H9 (cell line): ENCODE measurements at places on chromosomes 5 and 9. TPM values are rescaled to one million over a fixed set of nuclear protein-coding genes. Genes with fewer than 3 reads are reported as not detected.
A peak's percentile ranks its signal among the peaks of the same experiment; 100 is the strongest.

Gene CDKN2B
- total RNA-seq: 0.13 and 0.48 TPM in 2 replicates

DNA sequence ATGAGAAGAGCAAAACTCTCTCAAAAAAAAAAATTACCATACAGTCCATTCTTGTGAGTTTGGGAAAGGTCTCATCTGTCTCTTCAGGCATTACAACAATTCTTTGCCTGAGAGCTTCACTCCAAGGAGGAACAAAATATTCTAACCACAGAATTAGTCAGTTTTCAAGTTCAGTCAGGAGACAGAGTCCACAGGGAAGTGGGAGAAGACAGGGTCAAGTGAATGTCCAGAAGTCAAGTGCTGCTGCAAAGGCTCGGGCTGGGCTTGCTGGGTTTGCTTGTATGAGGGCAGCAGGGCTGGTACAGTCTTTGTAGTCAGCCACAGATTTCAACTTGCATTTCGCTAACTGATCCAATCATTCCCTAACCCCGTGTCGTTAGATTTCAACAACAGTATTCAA is 17.6 kb upstream of the HEXB start:
- DNase-seq: no peak

DNA sequence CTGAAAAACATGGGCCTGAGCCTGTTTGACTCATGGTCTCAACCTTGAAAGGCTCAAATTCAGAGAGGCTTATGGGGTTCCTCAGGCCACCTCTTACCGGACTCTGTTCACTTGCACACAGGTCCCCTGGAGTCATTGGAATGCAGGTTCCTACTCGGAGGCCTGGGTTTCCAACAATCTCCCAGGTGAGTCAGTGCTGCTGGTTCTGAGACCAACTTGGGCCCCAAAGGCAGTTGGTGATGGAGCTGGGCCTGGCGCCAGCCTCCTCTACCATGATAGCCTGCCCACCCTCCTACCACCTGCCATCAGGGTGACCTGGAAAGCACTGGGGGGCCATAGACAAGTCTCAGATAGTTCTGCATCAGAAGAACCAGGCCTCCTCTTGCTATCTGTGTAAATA is 188.4 kb downstream of the RGS3 start:
- no peak for DNase-seq

Gene ROR2
- 2.7 TPM in 2 replicates for total RNA-seq

- DNase-seq: peak; percentile 83
Measured at GRCh38 chr9:121133104-121133816, 58.5 kb downstream of the CNTRL start.

Gene MRPL22
- total RNA-seq: 74.3 and 77.2 TPM in 2 replicates

Gene NOXA1
- total RNA-seq: 1.8 and 2.0 TPM in 2 replicates

- peak; percentile 45 for DNase-seq
Measured at GRCh38 chr9:95750725-95751519, 124.6 kb upstream of the ERCC6L2 start.

DNA sequence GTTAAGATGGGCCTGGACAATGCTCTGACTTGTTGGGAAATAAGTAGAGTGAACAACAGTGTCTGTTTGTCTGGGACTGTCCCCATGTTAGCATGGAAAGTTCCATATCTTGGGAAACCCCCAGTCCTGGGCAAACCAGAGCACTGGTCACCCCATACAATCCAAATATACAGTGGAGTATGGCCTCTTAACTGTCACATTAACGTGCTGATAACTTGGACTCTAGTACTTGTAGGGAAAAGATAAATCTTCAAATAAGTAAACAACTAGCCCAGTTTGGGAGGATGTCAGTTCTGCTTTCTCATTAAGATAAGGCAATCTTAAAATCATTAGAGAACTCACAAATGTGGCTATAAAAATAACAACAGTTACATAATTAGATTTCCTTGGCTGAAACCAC is 47.6 kb upstream of the JAK2 start:
- DNase-seq: no peak

DNA sequence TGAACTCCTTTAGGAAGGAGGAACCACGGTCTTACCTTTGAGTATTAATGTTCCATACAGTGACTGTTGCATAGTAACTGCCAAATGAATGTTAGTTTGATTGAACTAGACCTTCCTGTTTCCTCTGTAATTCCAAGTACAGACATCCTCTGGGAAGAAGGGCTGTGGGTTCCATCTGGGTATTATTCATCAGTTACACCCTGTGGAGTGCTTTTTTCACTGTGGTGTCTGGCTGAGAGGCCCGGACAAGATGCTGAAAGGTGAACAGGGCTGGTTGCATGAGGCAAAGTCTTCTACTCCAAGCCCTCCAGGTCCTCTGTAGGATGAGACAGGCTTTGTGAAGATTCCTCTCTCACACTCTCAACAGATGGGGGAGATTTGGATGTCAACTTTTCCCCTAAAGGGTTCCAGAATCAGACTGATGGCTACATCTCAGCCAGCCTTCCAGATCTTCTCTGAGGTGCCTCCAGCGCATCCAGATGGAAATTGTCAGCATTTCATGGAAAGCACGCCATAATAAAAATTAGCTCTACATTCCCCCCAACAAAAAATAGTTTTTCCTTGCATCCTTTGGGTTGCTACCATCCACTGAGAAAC is 230.9 kb downstream of the GAS1 start:
- no peak for DNase-seq

DNA sequence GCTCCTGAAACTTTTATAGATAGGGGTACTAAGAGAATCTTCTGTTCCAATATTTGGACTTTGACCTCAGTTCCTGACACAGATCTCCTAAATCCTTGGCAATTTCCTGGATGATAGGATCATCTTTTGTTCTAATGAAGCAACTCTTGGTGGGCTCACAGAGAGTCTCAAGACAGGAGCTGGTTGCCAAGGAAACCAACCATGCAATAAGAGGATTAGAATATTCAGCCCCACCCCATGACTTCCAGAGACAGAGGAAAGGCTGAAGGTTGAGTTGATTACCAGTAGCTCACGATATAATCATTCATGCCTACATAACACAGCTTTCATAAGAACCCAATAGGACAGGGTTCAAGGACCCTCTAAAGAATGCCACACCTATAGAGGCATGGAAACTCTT is 2050.2 kb upstream of the CDH6 start:
- no peak for DNase-seq

DNA sequence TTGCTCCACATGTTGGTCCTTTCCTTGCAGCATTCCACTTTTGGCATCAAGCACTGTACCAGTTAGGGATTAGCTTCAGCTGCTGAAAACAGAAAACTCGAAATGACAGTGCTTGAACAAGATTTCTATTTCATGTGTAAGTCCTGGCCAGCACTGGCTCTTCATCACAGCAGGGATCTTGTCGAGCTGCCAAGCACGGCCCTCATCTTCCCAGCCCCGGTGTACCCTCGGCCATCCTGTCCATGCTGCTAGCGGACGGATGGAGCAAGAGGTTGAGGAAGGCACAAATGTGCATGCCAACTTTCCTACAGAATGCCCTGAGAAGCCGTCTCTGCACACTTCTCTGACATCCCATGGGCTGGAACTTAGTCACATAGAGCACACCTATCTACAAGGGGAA is 130.6 kb downstream of the TENT4A start:
- DNase-seq: no peak

Gene TMEFF1
- total RNA-seq: 64.7 and 65.5 TPM in 2 replicates

- DNase-seq: no peak
Measured at GRCh38 chr5:96566833-96567587, 95.2 kb upstream of the CAST start.

Gene CDH18
- total RNA-seq: 0.61 TPM in 1 of 2 replicates, not detected in the other

DNA sequence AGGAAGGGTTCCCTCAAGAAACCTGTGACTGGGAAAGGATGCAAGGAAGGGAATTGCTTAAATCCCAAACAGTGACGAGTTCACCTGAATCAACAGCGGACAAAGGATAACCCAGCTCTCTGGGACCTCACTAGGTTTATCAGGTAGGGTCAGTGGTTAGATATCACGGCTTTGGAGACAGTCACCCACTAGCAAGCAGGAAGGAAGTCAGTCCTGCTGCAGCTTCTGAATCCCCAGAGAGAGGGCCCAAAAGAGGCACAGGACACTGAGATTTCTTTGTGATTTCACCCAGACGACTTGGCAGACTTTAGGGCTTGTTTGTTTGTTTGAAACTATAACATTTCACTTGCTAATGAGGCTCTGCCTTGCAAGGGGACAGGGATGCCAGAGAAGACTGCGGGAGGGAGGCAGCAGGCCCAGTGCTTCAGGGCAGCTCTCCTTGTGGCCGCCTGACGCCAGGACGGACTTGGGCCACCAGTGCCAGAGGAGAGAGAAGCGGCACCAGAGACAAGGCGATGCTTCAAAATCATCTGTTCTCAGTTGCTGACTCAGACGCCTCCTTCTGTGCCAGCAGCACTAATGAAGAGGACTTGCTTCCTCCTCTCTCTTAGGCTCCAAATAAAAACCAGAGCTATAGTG is 275.6 kb upstream of the SLC30A5 start:
- peak; percentile 83 for DNase-seq

DNA sequence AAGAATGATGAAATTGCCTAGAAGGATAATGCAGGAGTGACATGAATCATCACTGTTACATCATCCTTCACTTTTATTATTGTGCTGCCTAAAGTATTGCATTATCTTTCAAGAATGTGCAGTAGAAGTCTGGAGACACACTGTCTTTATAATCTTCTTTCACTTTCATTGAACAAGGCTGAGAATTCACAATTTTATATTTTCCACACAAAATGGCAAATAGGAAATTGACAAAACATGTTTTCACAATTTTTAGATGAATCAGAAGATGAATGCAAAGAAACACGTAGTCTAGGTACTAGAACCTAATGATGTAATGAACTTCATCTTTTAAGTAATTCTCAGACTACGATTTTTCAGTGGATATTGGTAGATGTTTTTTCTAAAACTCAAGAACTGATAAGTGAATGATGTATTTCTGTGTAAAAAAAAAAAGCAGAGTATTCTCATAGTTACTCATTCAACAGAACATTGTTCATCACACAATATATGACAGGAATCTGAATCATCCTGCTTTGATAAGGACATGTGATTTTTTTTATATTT is 131.5 kb upstream of the GRHPR start:
- DNase-seq: no peak

DNA sequence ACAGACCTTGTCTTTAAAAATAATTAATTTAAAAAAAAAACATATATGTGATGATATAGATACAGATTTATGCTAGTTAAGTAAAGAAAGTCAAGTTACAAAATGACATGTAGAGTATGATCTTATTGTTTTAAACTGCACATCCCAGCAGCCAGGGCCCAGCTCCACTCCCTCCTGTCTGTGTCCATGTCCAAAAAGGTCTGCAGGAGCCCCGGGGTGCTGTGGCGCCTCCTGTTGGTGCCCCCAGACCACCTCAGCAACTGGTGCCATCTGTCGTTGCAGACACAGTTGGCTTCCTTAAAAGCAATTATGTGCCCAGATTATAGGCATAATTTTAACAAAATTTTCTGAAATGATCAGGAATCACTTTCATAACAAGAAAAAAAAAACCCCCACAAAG is 33.3 kb downstream of the IPPK start:
- DNase-seq: peak; percentile 17

Gene PTGES
- 1.6 and 2.4 TPM in 2 replicates for total RNA-seq

GRCh38 chr9:75064307-75065025 is 23.5 kb downstream of the NMRK1 start:
- DNase-seq: no peak

DNA sequence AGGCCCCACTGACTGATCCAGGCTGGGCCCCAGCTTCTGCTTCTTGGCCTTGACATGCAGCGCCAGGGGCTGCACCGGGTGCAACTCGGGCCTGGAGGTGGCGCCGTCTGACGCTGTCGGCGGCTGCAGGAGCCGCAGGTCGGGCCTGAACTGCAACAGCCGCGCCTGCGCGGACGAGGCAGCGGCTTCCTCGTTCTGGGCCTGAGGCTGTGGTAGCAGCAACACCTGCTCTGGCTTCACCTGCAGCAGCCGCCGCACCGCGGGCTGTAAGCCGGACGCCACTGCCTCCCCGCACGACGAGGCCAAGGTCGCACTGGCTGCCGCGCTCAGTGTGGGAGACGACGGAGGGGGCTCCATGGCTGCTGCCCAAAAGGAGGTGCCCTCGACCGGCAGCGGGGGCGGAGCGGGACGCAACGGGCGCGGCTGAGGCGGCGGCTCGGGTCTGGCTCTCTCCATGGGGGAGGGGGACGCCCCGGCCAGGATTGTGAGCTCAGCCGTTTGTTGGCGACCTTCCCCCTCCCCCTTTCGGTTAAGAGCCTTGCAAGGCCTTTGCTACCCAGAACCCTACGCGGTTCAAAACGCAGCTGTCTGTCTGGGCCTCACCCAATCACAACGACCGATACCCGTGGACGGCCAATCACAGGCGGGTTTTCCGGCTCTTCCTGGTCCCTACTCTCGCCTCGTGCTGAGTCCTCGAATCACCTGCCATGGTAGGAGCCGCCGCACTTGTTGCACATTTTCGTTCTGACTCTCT is 438 bp downstream of the SOX30 start:
- peak; percentile 85 for DNase-seq

DNA sequence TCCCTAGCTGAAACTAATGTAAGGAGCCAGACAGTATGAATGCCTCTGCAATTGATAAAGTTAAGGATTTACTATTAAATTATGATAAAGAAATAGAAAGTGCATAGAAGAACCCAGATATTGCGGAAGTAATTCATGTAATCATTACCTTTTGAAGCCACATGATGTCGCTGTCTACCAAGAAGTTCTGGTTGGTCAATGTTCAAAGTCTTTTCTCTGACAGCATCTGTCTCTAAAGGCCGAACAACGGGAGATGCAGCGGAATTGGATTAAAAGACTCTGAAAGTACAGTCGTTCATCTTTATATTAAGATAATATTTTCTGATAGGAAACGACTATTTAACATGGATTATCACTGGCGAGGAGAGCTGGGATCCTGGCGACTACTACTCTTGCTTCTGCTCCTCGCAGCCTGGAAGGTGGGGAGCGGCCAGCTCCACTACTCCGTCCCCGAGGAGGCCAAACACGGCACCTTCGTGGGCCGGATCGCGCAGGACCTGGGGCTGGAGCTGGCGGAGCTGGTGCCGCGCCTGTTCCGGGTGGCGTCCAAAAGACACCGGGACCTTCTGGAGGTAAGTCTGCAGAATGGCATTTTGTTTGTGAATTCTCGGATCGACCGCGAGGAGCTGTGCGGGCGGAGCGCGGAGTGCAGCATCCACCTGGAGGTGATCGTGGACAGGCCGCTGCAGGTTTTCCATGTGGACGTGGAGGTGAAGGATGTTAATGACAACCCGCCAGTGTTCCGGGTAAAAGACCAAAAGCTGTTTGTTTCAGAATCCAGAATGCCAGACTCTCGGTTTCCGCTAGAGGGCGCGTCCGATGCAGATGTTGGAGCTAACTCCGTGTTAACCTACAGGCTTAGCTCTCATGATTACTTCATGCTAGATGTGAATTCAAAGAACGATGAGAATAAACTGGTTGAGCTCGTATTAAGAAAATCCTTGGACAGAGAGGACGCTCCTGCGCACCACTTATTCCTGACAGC is at the start of gene PCDHA8:
PCDHA8 (plus strand) TSS at position 210 of the 985 bp plus-strand sequence; CDS start at position 345, 135 bp downstream.
- DNase-seq: peak; percentile 66

Gene FGD3
- 1.7 and 1.8 TPM in 2 replicates for total RNA-seq
